DMS153 (cell line): ENCODE measurements at places on chromosomes 5 and 9.

- DNase-seq = no peak
Measured at GRCh38 chr5:80302636-80303035, 17.2 kb upstream of the SPZ1 start.

- no peak for DNase-seq
Measured at GRCh38 chr5:58800861-58801540, 218.1 kb downstream of the RAB3C start.

DNA sequence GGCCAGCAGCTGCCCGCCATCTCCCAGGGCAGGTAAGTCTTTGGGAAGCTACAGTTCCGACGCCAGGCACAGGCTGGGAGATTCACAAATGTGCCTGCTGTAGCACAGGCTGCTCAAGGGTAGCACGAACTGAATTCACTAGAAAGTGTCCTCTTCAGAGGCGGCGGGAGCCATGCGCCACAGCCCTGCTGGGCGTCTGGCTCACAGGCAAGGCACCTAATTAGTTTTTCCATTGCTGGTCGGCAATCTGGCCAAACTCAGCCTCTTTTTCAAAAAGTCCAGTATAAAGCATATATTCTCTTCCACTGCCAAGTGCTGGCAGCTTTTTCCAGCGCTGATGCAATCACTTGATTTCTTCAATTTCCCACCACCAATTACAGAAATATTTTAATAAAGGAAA is 128.9 kb upstream of the RAPGEF1 start:
- no peak for DNase-seq

GRCh38 chr5:109668668-109669422 is 20.9 kb upstream of the MAN2A1 start:
- DNase-seq = no peak

- DNase-seq = no peak
Measured at GRCh38 chr5:110651507-110651906, 75.0 kb downstream of the TMEM232 start.

GRCh38 chr5:35815089-35815936 is 41.4 kb upstream of the IL7R start:
- peak; percentile 51 for DNase-seq

DNA sequence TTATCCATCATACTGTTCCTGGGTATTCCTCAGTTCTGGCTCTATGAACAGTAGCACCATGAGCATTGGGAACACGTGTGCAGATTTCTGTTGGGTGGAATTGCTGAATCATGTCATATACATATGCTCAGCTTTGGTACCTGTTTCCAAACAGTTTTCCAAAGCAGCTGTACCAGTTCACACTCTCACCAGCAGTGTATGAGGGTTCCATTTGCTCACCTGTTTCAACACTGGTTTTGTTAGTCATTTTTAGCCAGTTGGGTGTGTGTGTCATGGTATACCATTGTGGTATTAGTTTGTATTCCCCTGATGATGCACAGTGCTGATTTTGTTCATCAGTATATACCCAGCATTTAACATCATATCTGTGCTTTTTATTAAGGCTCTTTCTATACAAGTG is 56.7 kb upstream of the ECM2 start:
- no peak for DNase-seq

- DNase-seq = no peak
Measured at GRCh38 chr9:137017791-137018497, 10.1 kb downstream of the ABCA2 start.

GRCh38 chr5:97250113-97250512 is 67.1 kb upstream of the RIOK2 start:
- DNase-seq = no peak

GRCh38 chr5:132376694-132377641 is 7.5 kb downstream of the SLC22A5 start:
- DNase-seq = no peak
